H9 (cell line): ENCODE measurements at places on chromosomes 4 and X. TPM values are rescaled to one million over a fixed set of nuclear protein-coding genes. Genes with fewer than 3 reads are reported as not detected.

GRCh38 chr4:107856901-107857300 is 32.2 kb downstream of the SGMS2 start:
- no peaks in the 10 kb centered on the region for H3K36me3 ChIP-seq
- H3K4me1 ChIP-seq, result peaks cover 5% of the 10 kb centered on the region; the same call in 1 of the 2 replicates
- H3K4me3 ChIP-seq, result no peak overlapping the region
- no peak for DNase-seq

RADX gene
- 1.5 and 1.6 TPM in 2 replicates for total RNA-seq

DNA sequence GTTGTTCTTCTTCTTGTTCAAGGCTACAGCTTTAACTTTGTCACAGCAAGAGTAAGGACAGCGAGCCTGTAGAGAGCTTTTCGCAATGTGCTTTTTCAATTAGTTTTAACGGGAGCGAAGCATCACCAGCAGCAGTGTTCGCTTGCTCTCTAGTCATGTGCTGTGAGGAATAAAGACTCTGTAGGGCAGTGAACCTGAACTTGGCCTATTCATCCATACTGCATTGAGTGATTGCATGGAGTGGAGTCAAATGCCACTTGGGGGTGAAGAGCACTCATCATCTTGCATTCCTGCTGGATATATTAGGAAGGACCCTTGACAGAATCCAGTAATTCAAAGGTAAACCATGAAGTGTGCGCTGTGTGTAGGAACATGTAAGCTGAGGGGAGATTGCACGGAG is 240.0 kb downstream of the FRMPD4 start:
- H3K4me3 ChIP-seq, result no peak overlapping the region
- no peaks in the 10 kb centered on the region for H3K36me3 ChIP-seq
- H3K4me1 ChIP-seq, result no peaks in the 10 kb centered on the region; the same call in 1 of the 2 replicates
- H3K27me3 ChIP-seq, result no peaks in the 10 kb centered on the region

TECRL gene
- not detected in 2 replicates for total RNA-seq

SPACA5 gene
- total RNA-seq, result not detected in 2 replicates

DNA sequence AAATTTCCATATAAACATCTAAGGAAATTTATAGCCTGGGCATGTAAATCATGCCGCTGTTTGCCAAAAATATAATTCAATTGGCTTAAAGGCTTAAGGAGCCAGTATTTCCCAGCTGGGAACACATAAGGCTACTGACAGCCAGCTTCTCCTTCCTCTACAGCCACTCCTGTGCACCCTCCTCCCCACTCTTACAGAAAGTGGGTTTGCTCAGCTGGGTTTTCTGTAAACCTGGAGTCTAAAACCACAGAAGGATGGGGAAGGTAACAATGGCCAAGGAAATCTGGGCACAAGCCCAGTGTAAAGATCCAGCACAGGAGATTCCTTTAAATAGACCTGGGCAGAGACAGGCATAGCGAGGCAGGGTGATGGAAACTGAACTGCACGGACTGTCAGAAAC is 18.5 kb downstream of the ACSL1 start:
- no peaks in the 10 kb centered on the region for H3K27me3 ChIP-seq
- H3K4me3 ChIP-seq, result no peak overlapping the region
- no peak overlapping the region for H3K27ac ChIP-seq
- no peak for DNase-seq

PNMA6A gene
- total RNA-seq, result 7.7 and 8.0 TPM in 2 replicates

DNA sequence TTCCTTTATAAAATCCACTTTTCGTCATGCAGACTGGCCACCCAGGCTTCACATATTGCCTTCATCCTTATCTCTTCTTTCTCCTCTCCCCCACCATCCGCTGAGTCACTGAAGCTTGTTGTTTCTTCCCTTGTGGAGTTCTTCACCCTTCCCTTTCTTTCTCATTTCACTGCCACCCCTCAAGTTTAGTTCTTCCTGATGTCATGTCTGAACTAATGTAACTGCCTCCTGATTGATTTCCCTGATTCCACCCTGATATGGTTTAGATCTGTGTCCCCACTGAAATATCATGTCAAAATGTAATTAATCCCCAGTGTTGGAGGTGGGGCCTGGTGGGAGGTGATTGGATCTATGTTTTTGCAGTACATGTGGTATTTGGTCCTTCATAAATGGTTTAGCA is 151.4 kb downstream of the CPEB2 start:
- peaks cover 2% of the 10 kb centered on the region; the same call in 1 of the 2 replicates for H3K4me1 ChIP-seq
- no peak overlapping the region for H3K4me3 ChIP-seq
- no peak overlapping the region for H3K27ac ChIP-seq
- DNase-seq, result no peak
- 0 out of 2 replicates have a peak, but pooled peaks cover 2% of the 10 kb centered on the region for H3K36me3 ChIP-seq

ABRAXAS1 gene
- 24.7 and 25.8 TPM in 2 replicates for total RNA-seq

SLITRK4 gene
- 1.5 and 2.1 TPM in 2 replicates for total RNA-seq

BEND2 gene
- total RNA-seq, result not detected in 2 replicates

DNA sequence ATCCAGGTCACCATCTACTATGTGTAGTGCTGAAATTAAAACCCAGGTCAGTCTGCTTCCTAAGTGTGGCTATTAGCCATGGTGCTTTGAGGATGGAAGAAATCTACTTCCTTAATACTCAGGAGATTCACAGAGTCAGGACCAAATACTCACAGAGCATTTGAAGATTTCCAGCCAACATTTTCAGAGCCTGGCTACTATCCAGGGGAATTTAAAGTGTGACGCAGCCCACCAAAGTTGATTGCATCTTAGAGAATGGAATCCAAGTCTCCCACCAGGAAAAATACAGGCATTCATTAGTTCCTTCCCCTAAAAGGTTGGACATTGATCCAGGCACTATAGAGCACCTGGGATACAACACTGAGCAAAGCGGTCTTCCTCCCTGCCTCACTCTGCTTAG is 83.8 kb downstream of the HS3ST1 start:
- H3K4me1 ChIP-seq, result no peaks in the 10 kb centered on the region; the same call in 1 of the 2 replicates
- H3K4me3 ChIP-seq, result no peak overlapping the region
- DNase-seq, result no peak
- no peak overlapping the region for H3K27ac ChIP-seq
- H3K27me3 ChIP-seq, result no peaks in the 10 kb centered on the region

SLC38A5 gene
- total RNA-seq, result 25.1 and 28.3 TPM in 2 replicates

DCLK2 gene
- total RNA-seq, result 0.33 and 0.39 TPM in 2 replicates

GRCh38 chr4:182978152-182978827 is 61.1 kb upstream of the DCTD start:
- no peak overlapping the region for H3K27ac ChIP-seq
- DNase-seq, result no peak

GRCh38 chrX:10831716-10832502 is 211.5 kb upstream of the MID1 start:
- H3K36me3 ChIP-seq, result no peaks in the 10 kb centered on the region
- no peaks in the 10 kb centered on the region for H3K4me1 ChIP-seq
- no peak overlapping the region for H3K27ac ChIP-seq
- no peak overlapping the region for H3K4me3 ChIP-seq
- no peaks in the 10 kb centered on the region for H3K27me3 ChIP-seq
- no peak for DNase-seq

- no peak overlapping the region for H3K27ac ChIP-seq
- H3K27me3 ChIP-seq, result no peaks in the 10 kb centered on the region
- H3K4me3 ChIP-seq, result no peak overlapping the region
- no peaks in the 10 kb centered on the region for H3K4me1 ChIP-seq
- no peak for DNase-seq
Measured at GRCh38 chr4:15765910-15766697, 12.0 kb upstream of the CD38 start.

GPR82 gene
- total RNA-seq, result not detected in 2 replicates

GRCh38 chrX:48573690-48574269 is 504 bp upstream of the RBM3 start:
- no peak for DNase-seq
- no peaks in the 10 kb centered on the region for H3K27me3 ChIP-seq
- no peak overlapping the region for H3K27ac ChIP-seq
- peak overlapping the region; percentile 96 for H3K4me3 ChIP-seq

GRCh38 chr4:77248805-77249204 is 91.8 kb downstream of the CCNG2 start:
- H3K36me3 ChIP-seq, result no peaks in the 10 kb centered on the region
- H3K4me1 ChIP-seq, result no peaks in the 10 kb centered on the region
- no peak overlapping the region for H3K27ac ChIP-seq
- no peaks in the 10 kb centered on the region for H3K27me3 ChIP-seq

GRCh38 chr4:5365071-5366008 is 314.1 kb downstream of the STK32B start:
- H3K27ac ChIP-seq, result no peak overlapping the region
- H3K27me3 ChIP-seq, result no peaks in the 10 kb centered on the region
- no peaks in the 10 kb centered on the region for H3K4me1 ChIP-seq
- DNase-seq, result peak; percentile 44

- no peak overlapping the region for H3K4me3 ChIP-seq
- no peak overlapping the region for H3K27ac ChIP-seq
- DNase-seq, result no peak
- no peaks in the 10 kb centered on the region for H3K27me3 ChIP-seq
- no peaks in the 10 kb centered on the region for H3K36me3 ChIP-seq
Measured at GRCh38 chrX:7706032-7706431, 136.9 kb upstream of the VCX start.

CORIN gene
- total RNA-seq, result 0.09 and 0.39 TPM in 2 replicates

DNA sequence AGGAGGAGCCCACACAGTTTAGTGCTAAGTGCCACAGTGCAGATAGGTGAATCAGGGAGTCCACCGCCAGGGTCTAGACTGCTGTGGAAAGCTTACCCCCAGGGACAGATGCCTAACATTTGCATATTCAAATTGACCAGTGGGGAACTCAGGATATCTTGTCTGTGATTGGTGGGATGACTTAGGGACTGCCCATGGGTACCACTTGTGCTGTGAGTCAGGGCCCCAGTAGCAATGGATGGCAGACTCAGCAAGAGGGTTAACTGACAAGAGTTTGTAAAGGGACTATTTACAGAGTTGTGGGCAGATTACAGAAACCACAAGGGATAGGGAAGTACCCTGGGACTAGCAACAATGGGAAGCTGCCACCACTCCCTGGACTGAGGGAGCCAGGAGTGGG is 282.1 kb downstream of the BCOR start:
- H3K27ac ChIP-seq, result no peak overlapping the region
- no peaks in the 10 kb centered on the region; the same call in 1 of the 2 replicates for H3K27me3 ChIP-seq
- DNase-seq, result peak; percentile 56
- H3K4me1 ChIP-seq, result peaks cover 34% of the 10 kb centered on the region; the same call in 1 of the 2 replicates
- no peak overlapping the region for H3K4me3 ChIP-seq

DNA sequence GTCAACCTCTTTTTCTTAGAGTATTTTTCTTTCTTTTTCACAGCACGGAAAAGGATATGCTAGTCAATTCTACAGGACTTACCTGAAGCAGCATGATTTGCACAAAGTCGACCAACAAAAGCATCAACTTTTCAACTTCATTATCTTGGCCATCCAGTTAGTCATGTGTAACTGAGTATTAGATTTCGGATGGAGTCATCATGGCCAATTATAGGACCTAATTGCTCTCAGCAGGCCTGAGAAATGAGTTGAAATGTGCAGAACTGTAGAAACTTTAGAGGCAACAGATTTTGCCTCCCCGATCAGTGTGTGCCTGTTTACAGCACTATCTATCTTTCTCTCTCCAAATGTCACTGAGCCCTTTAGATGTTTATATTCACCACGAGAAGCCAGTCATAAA is 41.0 kb downstream of the PCDH10 start:
- H3K27me3 ChIP-seq, result no peaks in the 10 kb centered on the region
- no peaks in the 10 kb centered on the region for H3K36me3 ChIP-seq
- no peak overlapping the region for H3K4me3 ChIP-seq
- DNase-seq, result no peak
- H3K27ac ChIP-seq, result no peak overlapping the region
- no peaks in the 10 kb centered on the region for H3K4me1 ChIP-seq

TRIM61 gene
- total RNA-seq, result 0.52 and 0.68 TPM in 2 replicates

- no peak for DNase-seq
- no peaks in the 10 kb centered on the region for H3K27me3 ChIP-seq
- H3K36me3 ChIP-seq, result no peaks in the 10 kb centered on the region
- no peak overlapping the region for H3K27ac ChIP-seq
- no peak overlapping the region for H3K4me3 ChIP-seq
- H3K4me1 ChIP-seq, result no peaks in the 10 kb centered on the region; the same call in 1 of the 2 replicates
Measured at GRCh38 chrX:13377550-13377934, 57.7 kb upstream of the ATXN3L start.

SLC2A9 gene
- total RNA-seq, result 0.57 and 0.79 TPM in 2 replicates

- H3K4me3 ChIP-seq, result no peak overlapping the region
- DNase-seq, result no peak
- H3K4me1 ChIP-seq, result no peaks in the 10 kb centered on the region
- H3K27ac ChIP-seq, result no peak overlapping the region
- peaks cover 16% of the 10 kb centered on the region for H3K36me3 ChIP-seq
Measured at GRCh38 chrX:54089191-54089590, 44.9 kb upstream of the PHF8 start.

UPF3B gene
- total RNA-seq, result 29.8 and 31.5 TPM in 2 replicates

DNA sequence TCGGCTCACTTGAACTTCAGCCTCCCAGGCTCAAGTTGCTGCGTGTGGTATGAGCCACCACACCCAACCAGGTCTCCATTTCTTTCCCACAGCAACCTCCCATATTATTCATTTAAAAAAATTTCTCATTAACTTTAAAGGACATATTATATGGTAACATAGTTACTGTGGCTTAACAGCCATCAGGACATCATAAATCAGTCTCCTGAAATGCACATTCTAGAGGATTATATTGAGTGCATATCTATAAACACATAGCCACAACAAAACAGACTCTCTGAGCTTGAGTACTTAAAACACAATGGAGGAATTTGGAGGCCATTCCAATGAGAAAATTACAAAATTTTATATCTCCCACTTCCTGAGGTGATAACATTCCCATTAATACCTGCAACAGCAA is 61.5 kb downstream of the CORIN start:
- H3K27ac ChIP-seq, result no peak overlapping the region
- H3K4me1 ChIP-seq, result no peaks in the 10 kb centered on the region
- DNase-seq, result no peak
- H3K27me3 ChIP-seq, result no peaks in the 10 kb centered on the region

GRCh38 chr4:72935462-72935861 is 134.1 kb downstream of the COX18 start:
- no peak for DNase-seq
- H3K4me1 ChIP-seq, result no peaks in the 10 kb centered on the region; the same call in 1 of the 2 replicates
- H3K27me3 ChIP-seq, result no peaks in the 10 kb centered on the region
- H3K27ac ChIP-seq, result no peak overlapping the region

DNA sequence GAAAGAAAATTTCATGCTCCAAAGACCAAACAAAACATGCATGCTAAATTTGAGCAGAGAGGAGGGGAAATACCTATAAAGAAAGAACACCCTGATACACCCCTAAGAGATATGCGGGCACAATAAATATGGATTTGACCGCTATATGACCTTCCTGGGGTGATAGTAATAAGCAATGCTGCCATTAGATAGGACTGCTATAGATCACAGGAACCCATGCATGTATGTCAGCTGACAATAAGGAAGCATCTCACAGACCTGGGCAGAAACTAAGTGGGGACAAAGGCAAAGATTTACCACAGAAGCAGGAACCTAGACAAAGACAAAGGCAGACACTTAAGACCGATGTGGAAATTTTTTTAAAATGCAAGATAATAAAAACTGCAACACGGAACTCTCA is 21.3 kb downstream of the ZNF721 start:
- no peak for DNase-seq
- no peaks in the 10 kb centered on the region for H3K27me3 ChIP-seq
- H3K4me3 ChIP-seq, result no peak overlapping the region
- H3K36me3 ChIP-seq, result peaks cover 12% of the 10 kb centered on the region

GPRIN3 gene
- total RNA-seq, result 0.48 and 0.53 TPM in 2 replicates

ZNF711 gene
- total RNA-seq, result 13.5 and 14.9 TPM in 2 replicates
